ENCODE measurements at places on chromosomes 7 and 10.

GRCh38 chr7:55325371-55325792 is 39.8 kb upstream of the LANCL2 start:
- no peak for DNase-seq

DNA sequence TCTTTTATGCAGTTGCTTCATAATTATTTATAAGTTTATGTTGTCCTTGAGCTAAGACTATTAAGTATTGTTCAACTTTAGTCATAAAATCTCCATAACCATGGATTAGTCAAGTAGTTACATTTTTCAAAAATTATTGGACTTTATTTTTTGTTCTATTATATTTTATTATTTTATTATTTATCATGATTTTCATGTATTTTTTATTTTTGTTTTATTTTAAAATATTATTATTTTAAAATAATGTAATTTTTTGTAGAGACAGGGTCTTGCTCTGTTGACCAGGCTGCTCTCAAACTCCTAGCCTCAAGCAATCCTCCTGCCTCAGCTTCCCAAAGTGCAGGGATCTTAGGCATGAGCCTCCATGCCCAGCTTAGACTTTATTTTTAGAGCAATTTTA is 102.3 kb downstream of the NOC3L start:
- DNase-seq, result no peak

GRCh38 chr7:22361320-22361719 is 4.4 kb upstream of the RAPGEF5 start:
- no peak for DNase-seq

- DNase-seq, result no peak
Observed at GRCh38 chr7:80385508-80385907, 126.4 kb downstream of the GNAT3 start.

DNA sequence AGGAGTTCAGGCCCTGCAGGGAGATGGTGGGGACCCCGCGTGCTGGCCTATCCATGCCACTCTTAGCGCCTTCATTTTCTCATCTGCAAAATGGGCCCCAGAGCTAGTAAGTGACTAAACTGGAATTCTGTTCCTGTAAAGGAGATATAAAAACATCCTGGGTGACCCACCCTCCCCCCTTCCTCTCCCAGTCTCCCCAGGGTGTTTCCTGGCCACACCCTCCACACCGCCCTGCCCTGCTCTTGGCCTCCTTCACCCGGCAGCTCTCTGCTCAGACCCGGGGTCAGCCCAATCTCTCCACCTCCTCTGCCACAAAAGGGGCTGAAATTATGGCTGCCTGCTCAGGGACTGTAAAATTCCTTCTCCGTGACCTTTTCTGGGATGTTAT is 70.7 kb downstream of the C10orf105 start:
- DNase-seq, result no peak

DNA sequence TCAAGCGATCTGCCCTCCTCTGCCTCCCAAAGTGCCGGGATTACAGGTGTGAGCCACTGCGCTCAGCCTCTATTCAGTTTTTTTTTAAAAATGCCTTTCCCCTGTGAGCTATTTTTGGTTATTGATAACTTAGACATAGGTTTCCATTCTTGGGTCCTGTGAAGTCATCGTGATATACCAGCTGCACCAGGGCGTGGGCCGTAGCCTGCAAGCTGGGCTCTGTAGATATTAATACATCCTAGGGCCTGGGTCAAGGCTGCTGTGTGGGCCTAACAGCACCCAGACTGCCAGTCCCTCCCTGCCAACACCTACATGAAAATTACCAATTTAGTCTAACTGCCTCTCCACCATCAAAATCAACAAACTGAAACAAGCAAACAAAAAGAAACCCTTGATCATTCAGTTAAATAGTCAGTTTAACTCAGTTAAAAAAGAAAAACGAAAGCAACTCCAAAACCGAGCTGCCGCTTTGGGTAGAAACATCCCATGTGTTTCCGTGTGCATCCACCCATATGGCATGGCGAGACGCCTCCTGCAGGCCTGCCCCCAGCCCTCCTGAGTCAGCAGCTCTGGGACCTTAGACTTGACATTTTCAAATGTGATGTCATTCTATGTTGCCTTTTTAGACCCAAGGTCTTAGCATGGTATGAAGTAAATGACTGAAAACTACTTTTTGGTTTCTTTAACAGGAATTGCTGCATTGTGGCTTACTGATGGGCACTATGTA is 330.2 kb downstream of the GLRX3 start:
- DNase-seq, result no peak

- no peak for DNase-seq
Observed at GRCh38 chr7:55110993-55111361, 92.2 kb downstream of the EGFR start.

GRCh38 chr7:75996476-75996875 is 2.1 kb upstream of the TMEM120A start:
- DNase-seq, result no peak

DNA sequence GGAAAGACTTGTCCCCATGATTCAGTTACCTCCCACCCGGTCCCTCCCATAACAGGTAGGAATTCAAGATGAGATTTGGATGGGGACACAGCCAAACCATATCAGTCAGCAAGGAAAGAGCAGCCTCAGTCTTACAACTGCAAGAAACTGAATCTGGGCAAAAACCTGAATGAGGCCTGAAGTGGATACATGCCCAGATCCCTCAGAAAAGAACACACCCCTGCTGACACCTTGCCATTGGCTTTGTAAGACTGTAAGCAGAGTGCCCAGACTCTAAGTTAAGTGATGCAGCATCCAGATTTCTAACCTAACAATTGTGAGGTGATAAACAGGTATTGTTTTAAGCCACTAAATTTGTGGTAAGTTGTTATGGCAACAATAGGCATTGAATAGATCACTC is 670.8 kb downstream of the SORCS1 start:
- peak; percentile 24 for DNase-seq

DNA sequence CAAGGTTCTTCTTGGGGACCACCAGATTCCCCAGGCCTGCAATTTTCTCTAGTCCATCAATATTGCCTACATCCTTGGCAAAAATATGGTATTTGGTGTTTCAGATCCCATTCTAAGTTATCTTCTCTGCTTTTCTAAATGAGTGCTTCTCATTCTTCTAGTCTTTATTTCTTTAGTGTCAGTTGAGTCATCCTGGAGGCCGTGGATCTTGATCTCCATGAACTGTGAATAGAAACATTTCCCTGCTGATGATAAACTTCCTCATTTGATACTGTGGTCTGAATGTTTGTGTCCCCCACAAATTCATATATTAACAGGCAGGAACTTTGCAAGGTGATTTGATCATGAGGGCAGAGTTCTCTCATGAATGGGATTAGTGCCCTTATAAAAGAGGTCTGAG is 779.3 kb downstream of the INHBA start:
- DNase-seq, result no peak

DNA sequence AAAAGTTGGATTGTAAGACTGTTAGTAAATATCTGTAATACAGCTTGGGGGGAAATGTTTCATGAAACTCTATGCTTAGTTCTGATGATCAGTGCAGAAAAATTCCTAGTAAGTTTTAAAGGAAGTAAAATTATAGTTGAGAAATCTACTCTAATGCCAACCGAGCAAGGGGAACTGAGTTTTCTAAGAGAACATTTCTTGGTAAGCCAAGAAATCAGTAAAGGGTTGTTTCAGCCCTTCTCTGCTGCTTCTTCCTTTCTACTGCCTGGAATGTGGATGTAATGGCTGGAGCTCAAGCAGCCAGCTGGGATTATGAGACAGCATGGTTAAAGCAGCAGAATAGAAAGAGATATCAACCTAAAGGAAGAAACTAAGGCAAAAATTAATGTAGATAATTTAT is 15.9 kb upstream of the AKR1B1 start:
- no peak for DNase-seq

GRCh38 chr7:130135208-130136205 is 65.2 kb downstream of the KLHDC10 start:
- DNase-seq, result no peak

- DNase-seq, result no peak
Observed at GRCh38 chr7:36439624-36440023, 50.0 kb downstream of the ANLN start.

- peak; percentile 45 for DNase-seq
Observed at GRCh38 chr10:71260622-71261325, 48.4 kb downstream of the UNC5B start.

- DNase-seq, result no peak
Observed at GRCh38 chr10:51654918-51655317, 44.5 kb downstream of the CSTF2T start.

DNA sequence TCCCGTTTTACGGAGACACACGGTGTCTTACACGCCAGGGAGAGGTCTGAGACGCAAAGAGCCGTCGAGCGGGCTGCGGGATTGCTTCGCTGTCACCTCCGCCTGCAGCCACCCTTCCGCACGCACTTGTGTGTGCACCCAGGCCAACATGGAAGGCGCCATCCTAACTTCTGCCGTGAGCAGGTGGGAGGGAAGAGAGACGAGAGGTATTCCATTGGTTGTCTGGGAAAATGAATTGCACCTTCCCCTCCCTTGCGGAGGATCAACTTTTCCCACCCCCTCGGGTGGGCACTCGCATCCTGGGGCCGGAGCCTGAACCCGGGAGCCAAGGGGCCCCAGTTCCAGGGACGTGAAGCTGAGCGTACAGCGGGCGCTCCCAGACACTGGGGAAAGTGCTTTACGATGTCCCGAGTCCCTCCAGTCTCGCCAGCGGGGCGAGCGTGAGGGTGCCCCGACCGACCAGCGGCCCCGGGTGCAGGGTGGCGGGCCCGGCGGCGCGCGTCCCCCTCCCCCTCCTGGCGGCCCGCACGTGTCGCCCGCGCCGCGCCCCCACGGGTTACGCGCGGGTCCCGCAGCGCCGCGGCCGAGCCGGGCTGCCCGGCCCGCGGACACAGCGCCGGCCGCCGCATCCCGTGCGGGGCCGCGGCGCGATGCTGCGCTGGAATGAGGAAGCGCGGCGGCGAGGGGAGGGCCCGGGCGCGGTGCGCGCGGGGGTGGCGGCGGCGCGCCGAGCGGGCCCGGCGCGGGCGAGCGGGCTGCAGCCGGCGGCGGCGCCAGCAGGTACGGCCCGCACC is 984 bp upstream of the IKZF1 start:
- DNase-seq, result no peak

DNA sequence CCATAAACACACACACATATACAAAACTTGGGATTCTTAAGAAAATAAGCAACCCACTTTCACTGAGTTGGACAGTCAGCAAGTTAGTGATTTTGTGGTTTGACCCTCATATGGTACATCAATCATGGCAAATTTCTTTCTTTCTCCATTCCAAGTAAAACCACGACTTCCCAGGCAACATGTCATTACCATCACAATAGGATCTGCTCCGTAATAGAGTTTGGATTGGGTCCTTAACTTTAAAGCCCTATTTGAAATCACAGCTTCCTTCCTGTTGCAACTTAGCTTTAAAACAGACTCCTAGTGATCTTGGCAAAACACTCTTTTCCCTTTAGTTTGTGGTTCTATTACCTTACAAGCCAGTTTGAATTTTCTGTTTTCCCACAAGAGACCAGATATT is 483.6 kb downstream of the INHBA start:
- no peak for DNase-seq

DNA sequence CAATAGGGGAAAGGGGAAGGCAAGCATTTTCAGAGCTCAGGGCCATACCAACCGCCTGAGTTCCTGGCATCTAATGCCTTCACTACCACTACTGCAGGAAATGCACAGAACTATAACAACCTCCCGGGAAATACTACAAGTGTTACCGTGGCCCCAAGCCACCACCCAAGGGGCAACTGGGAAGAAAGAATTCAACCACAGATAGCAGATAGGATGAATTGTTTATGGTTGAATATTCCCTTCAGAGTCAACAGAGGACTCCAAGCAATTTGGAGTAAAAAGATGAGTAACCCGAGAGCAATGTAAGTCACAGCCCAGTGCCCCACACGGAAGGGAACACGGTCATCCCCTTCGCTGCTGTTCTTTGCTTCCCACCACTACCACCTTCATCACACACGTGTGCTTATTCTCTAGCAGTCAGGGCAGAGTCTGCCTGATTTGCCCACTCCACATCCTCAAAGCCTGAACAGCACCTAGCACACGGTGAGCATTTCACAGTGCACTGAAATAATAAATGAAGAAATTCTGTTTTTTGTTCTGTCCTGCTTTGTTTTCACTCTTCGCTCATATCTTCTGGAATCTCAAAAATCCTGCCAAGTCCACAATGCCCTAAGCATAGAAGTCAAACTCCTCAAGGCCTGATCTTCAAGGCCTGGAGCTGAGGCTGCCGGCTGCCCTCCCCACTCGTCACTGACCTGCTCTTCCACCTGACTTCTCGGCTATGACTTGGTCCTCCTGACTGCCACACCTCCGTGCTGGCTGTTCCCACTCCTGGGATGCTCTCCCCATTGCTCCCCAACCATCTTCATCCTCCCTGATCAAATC is 221.1 kb downstream of the KCNMA1 start:
- DNase-seq, result no peak

DNA sequence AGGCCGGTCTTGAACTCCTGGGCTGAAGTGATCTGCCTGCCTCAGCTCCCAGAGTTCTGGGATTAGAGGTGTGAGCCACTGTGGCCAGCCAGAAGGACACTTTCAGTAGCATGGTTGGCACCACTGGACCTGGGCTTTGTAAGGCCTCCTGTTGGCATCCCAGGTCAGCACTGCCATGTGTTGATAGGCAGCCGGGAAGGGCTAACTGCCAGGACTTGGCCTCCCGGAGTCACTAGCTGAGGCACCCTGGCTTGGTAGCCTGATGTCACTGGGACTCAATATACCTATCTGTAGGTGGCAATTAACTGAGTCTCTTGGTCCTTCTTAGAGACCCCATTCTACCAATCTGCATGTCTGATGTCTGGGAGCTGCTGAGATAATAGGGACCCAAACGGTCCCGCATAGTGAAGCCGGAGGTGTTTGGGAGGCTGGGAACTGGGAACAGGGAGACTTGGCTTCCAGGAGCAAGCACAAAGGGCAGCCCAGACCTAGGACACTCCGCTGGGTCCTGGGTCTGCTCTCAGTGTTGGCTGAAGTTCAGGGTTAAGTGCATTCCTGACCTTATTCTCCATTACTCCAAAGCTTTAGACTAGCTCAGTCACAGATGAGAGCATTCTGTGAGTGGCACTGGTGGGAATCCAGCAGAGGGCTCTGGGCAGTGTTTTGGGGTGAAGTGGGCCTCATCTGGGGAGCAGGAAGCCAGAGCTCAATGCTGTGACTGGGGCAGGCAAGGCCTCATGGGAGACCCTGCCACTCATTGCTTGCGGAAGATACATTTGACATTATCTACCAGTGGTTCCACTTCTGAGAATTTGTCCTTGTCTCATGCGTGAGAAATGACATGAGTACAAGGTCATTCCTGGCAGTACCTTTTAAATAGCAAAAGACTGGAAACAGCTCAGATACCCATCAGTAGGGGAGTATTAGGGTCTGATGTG is 2.7 kb downstream of the LHPP start:
- DNase-seq, result no peak
